ENCODE measurements at places on chromosomes 11 and 22.

DNA sequence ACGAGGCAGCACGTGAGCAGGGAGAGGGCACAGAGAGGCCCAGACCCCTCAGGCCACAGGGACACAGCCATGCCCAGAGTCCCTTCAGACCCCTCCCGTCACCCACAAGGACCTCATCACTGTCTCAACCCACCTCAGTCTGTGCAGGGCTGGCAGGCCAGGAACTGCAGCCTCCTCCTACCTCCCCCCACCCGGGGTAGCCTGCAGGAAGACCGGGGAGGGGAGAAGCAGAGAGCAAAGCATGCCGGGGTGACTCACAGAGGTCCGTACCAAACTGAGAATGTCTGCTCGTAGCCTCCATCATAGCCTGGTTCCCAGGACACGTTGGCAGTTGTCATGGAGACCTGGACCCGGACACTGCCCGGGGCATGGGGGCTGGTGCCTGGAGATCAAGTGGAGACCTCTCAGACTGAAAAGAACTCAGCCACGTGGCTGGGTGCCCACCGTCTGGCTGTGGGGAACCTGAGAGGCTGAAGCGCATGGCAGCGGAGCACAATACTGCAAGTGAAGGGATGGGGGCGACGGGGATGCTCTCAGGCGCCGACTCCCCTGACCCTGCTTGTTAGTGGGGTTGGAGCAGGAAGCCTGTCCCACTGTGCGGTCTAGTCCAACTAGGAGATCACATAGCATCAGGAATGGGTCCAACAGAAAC, 27.2 kb downstream of the IGSF9B start:
- DNase-seq = no peak

DNA sequence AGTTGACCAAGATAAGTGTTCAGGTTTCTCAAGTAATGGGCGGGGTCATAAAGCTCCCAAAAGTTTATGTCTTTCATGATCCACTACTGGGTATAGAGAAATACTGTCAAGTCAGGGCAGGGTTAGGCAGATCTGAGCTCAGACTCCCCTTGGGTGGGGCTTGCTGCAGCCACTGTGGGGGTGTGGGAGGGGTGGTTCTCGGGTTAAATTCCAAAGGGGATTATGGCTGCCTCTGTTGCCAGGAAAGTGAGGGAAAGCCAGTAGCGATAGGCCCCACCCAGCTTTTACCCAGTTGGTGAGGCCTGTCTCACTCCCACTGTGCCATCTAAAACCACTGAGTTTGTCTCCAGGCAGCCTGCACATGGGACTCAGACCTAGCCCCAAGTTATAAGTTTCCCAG, 37.8 kb downstream of the DLG2 start:
- no peak for DNase-seq

GRCh38 chr11:122246874-122247273, 130.9 kb upstream of the BLID start:
- peak; percentile 9 for DNase-seq

DNA sequence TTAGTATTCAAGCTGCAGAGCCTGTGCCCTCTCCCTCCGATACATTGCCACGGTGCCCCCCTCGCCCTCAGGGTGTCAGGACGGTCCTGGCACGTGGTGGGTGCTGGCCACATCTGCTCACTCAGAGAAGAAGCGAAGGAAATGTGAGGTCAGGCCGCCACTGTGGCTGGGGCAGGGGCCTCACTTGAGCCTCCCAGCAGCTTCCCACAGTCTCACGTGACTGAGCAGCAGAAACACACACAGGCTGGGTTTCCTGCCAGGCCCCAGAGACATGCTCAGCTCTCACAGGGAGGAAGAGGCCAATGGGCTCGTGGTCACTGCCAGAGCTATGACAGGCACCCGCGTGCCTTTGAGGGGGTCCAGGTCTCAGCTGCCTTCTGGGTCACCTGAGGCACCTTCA, 37.9 kb upstream of the PRR5 start:
- no peak for DNase-seq

GRCh38 chr22:35476341-35476740, 64.3 kb upstream of the RASD2 start:
- DNase-seq = no peak

DNA sequence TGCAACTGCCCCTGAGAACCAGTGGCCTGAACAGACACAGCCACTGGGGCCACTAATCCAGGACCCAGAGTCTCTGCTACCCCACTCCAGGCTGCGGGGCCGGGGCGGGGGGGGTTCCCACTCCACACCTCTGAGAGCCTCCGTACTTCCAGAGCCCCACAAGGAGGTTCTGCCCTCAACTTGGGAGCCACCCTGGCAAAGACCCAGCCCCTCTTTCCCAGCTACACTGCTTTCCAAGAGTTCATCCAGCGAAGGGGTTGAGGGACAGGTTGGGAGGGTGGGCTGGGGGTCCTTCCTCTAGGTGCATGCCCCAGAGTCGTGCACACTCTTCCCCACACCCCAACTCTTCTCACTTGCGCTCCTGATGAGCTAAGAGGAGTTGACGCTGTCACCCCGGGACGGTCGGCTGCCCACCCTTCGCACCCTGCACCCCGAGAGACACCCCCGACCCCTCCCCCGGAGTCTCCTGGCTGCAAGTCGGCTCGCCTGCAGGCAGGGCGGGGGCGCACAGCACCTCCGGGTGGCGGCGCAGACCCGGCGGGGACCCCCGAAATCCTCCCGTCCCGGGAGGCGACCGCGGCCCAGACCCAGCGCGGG, 531 bp downstream of the RAB3IL1 start:
- no peak for DNase-seq

- peak; percentile 71 for DNase-seq
Measured at GRCh38 chr22:25235547-25236290, 16.3 kb downstream of the CRYBB2 start.

Measured in fibroblast of gingiva (primary cell).